ENCODE measurements at places on chromosomes 2 and 18.

DNA sequence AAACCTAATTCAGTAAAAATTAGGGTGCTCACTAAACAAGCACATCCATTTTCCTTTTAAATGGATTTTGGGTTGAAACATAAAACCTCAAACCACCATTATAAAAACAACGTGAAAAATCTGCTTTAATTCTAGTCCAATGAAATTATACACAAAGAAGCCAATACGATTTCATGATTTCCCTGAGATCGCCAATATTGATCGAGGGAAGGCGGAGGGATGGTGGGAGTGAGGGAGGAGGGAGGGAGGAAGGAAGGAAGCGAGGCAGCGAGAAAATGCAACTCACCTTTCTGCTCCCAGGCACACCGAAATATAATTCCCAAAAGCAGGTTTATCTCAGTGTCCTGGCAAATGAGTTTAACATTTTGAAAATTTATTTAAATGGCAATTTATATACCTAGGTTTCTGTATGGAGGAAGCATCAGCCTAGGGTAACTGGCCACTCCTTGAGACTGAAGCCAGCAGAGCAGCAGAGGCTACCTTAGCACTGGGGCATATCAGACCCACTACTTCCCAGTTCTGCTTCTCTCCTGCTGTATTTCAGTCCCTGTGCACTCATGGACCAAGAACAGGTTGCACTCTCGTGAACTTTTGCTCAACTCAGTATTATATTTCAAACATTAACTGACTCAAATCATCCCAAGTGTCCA is 2.3 kb upstream of the ONECUT2 start:
- DNase-seq = no peak

DNA sequence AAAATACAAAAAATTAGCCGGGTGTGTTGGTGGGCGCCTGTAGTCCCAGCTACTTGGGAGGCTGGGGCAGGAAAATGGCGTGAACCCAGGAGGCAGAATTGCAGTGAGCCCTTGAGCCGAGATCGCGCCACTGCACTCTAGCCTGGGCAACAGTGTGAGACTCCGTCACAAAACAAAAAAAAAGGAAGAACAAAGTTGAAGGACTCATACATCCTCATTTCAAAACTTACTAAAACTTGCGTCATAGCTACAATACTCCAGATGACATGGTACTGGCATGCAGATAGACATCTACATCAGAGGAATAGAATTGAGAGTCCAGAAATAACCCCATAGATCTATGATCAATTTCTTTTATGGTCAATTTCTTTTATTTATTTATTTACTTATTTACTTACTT is 13.6 kb upstream of the CYP27C1 start:
- DNase-seq = no peak

- no peak for DNase-seq
These were observed 41.8 kb upstream of the COPS8 start for GRCh38 chr2:237043866-237044265.

DNA sequence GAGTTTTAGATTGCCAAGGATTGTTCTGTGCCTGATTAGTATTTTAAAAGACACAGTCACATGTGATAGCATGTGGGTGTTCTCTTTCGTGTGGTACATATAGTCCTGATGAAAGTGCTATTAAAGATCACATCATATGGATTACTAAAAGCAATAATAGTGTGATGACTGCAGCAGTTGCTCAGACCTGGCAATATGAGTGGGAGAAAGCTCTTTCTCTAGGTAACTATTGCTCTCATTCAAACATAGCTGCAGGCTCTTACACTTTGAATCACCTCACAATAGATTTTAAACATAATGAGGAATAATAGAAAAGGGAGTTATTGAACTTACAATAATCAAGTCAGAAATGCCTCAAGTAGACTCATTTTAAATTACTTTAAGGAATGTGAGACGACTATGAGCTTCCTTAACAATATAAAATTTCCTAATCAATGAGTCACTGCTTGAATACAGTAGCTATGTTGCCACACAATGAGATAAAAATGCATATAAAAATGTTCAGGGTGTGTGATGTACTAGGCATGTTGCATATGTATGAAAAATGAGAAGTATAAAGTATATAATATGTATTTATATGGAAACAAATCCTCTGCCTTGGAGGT is 452.1 kb downstream of the TMX3 start:
- no peak for DNase-seq

GRCh38 chr2:16223161-16223840 is 283.0 kb downstream of the MYCN start:
- no peak for DNase-seq

GRCh38 chr2:205776139-205776538 is 93.8 kb downstream of the NRP2 start:
- no peak for DNase-seq

GRCh38 chr18:50734886-50735285 is 84.9 kb downstream of the MRO start:
- no peak for DNase-seq

- no peak for DNase-seq
These were observed 32.9 kb downstream of the CD28 start for GRCh38 chr2:203739351-203739750.

DNA sequence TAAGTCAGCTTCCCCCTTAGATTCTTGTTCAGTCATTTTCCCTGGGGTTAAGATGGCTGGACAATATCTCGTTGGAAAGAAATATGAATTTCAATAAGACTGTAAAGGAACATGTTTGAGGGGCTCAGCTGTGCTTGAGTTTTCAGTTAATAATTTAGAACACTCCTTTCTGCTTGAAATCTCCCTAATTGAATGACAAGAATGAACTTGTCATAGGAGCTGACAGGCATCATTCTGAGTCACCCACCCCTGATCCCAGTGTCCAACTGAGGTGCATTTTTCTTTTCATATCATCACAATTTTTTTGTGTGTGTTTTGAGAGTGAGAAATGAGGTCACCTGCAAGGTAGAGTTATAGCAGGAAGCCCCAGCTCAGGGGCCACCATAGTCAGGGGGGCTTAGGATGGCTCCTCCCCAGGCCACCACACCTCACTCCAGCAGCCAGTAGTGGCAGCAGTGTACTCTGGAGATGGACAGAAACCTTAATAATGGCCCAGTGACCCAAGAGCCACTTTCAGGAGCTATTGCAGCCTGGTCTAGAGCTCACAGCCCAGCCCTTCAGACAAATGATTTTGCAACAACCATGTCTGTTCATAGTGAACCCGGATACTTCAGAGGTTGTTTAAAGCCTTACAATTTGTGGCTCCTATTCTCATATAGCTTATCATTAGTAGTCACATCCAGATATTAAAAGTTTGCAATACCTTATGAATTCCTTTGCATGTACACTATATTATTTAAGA is 174.5 kb downstream of the MAIP1 start:
- DNase-seq = no peak

DNA sequence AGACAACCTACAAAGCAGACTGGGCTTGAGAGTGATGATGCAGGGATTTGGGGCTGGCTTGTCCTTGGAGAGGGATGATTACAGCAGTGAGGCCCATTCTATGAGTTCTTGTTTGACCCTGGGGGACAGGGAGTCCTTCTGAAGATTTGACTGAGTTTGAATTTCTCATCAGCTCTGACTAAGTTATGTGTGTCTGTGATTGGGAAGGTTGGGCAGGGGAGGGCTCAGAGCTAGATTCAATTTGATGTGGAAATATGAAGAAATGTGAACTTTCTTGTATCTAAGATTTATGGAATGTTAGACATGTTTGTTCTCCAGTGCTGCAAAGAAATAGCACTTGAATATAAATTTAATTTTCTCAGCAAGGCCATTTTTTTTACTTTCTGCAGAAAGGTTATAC is 19.9 kb upstream of the IL1R2 start:
- DNase-seq = no peak

DNA sequence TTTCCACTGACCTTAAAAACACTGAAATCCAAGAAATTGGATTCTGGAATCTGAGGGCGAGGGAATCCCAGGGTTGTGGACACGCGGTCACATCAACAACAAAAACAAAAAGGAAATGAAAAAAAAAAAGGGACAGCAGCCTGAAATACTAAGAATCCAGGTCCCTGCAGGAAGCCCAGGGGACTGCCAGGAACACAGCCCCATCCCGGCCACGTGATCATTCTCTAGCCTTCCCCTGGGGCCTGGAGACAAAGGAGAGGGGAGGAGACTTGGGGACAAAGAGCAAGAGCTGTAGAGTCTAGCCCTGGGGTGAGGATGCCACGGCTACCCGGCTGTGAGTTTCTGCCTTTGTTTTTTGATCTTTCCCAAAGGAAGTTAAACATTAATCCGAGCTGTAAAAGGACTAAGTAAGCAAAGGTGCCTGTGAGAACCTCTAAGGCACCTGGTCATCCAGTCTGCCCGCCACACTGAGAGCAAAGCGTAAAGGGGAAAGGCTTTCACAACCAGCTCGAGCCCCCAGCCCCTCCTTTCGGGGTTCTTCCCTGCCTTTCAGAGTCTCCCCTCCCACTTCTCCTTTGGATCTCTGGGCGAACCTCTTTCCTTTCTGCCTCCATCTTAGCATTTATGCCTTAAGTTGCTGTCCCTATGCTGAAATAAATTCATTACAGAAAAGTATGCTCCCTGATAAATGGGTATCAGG is 57.9 kb upstream of the MSH2 start:
- DNase-seq = no peak

GRCh38 chr2:27379836-27380625 is 503 bp downstream of the ZNF513 start:
- DNase-seq = no peak

DNA sequence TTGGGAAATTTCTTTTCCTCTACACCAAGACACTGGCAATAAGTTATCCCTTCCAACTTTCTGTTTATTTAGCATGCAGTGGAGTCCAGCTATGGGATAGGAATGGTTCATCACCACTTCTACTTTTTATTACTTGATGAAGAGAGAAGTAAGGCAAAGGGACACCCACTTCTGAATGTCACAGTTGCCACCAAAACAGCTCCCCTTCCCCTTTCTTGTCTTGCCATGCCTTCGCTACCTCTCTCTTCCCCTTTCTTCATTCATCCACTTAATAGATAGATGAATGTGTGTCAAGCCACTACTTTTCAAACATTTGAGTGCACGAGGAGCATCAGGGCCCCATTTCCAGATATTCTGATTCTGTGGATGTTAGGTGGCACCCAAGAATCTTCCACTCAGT is 59.6 kb downstream of the KCTD18 start:
- DNase-seq = no peak

- DNase-seq = no peak
These were observed 11.2 kb downstream of the COPS8 start for GRCh38 chr2:237096911-237097310.

GRCh38 chr2:211816754-211817153 is 721.8 kb downstream of the ERBB4 start:
- no peak for DNase-seq

DNA sequence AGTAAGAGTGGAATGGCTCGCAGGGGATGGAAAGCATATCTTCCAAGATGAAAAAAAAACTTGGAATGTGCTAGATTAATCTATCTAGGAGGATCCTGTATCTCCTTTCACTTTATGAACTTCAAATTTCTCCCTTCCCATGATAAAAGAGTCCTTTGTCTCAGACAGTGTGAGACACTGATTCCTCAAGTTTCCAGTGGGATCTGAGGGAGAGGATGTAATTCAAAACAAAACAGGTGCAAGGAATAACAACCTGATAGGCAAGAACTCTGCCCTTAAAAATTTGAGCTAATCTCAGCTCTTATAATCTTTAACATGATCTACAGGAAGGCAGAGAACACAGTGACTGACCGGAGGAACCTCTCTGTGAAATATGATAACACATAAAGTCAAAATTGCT is 162.0 kb upstream of the ZFP36L2 start:
- DNase-seq = no peak

DNA sequence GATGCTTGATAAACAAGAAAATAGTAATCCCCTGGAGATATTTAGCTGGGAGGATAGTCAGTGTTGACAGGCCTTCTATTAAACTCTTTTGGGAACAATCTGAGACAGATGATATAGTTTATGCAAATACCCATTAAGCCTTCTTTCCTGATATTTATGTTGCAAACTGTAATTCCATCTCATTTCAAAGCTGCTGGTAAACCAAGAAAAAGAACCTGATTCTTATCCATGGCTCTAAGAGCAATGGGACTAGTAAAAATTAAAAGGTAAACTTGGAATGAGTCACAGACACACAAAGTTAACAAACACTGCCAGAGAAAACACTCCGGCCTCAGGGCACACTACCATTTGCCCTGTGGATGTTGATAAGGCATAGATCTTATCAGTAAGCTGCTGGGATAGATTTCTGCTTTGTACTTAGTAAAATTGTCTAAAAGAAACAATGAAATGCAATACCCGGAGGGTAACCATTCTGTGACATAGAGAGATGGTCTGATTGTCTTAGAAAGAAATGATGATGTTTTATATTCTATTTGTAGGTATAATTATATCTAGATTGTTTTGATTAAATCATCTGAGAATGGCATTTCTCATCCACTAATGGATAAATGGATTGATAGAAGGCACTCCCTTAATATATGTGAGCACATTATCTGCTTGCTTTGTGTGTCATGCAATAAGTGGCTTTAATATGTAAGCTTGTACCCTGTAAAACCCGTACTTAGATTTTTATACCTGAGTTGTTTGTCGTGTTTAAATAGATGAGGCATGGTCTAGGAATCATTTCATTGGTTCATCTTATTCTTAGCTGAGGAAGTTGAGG is 13.2 kb downstream of the GALR1 start:
- DNase-seq = no peak

- DNase-seq = no peak
These were observed 8.0 kb downstream of the TEX261 start for GRCh38 chr2:70986499-70987189.

- no peak for DNase-seq
These were observed 16.1 kb downstream of the COLEC11 start for GRCh38 chr2:3610881-3611505.

GRCh38 chr2:52931660-52932059 is 835.9 kb upstream of the CHAC2 start:
- no peak for DNase-seq

- no peak for DNase-seq
These were observed 30.0 kb downstream of the MEMO1 start for GRCh38 chr2:31980674-31981356.

DNA sequence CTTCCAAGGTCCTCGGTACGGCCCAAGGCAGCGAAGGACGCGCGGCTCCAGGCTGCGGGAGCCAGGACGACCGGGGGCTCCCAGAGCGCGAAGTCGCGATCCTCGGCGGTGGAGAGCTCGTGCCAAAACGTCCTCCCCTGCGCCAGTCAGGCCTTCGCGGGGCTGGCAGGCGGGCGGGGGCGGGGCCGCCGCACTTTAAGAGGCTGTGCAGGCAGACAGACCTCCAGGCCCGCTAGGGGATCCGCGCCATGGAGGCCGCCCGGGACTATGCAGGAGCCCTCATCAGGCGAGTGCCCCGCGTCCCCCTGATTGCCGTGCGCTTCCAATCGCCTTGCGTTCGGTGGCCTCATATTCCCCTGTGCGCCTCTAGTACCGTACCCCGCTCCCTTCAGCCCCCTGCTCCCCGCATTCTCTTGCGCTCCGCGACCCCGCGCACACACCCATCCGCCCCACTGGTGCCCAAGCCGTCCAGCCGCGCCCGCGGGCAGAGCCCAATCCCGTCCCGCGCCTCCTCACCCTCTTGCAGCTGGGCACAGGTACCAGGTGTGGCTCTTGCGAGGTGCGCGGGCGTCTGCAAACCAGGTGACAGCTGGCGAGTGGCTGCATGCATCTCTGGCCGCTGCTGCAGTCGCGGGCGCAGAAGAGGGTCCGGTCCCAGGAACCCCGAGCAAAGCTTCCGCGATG is at the start of gene CIDEA:
TSS of gene CIDEA (plus strand) at position 226 of the 684 bp plus-strand sequence. CDS start at position 249, 23 bp downstream.
- no peak for DNase-seq
